Stimulated activated CD4-positive, alpha-beta T cell treated with anti-CD3 and anti-CD28 coated beads, Interleukin-12 subunit alpha, Interleukin-12 subunit beta, amount 100 ng/mL, for 48 hours (primary cell): ENCODE measurements at places on chromosomes 3 and 15.

DNA sequence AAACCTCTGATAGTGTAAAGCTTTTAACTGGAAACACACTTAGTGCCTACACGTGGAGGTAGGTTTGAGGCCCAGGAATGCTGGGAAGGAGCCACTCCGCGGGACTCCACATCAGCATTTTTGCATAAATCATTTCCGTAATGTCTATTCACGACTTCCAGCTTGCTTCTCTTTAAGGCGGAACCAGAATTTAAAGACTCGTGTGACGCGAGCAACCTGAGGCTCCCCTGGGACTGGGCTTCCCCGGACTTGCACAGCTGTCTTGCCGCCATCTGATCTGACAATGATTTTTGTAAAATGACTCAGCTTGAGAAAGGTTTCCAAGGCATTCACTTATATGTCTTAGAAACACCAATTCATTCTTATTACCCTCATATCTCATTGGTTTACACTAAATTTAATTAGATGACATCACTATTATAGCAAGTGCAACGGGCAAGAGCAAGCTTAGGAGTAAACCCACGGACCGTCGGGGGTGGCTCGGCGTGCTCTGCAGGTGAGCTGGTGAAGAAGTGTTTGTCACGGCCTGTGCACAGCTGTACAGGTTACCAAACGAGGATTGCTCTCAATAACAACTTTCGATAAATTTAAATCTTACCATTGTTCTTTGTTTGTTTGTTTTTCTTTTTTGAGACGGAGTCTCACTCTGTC, 95.2 kb downstream of the CHSY1 start:
- DNase-seq, result no peak

DNA sequence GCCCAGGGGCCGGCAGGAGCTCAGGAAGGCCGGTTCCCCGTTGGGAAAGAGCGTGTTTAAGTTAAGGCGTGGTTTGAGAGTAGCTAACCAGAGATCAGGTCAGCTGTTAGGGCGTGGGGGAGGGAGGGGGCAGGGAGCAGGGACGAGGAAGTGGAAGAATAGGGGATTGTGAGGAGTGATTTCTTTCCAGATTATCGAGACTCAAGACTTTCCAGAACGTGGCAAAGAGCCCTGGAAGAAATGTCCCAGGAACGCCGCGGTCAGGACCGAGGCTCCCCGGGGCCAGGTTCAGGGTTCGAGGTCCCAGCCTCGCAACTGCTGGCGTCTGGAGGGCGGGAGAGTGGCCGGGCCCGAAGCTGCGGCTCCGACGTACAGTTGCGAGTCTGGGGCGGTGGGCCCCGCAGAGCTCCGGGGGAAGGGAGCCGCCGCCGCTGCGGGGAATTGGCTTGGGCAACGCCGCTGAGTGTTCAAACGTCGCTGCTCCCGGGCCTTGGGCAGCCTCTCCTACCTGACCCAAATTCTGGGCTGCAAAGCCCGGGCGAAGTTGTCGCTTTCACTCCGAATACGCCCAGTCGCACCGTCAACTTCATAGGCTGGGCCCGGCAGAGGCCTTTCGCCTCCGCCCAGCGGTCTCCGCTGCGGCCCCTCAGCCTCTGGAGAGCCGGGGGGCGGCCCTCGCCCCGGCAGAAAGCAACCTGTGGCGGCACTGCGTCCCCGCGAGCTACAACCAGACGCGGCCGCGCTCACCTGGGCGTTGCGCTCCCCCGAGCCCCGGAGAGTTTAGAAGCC, 9.5 kb downstream of the ISL2 start:
- DNase-seq, result no peak

GRCh38 chr3:147733217-147733616, 324.1 kb downstream of the ZIC1 start:
- DNase-seq, result no peak

DNA sequence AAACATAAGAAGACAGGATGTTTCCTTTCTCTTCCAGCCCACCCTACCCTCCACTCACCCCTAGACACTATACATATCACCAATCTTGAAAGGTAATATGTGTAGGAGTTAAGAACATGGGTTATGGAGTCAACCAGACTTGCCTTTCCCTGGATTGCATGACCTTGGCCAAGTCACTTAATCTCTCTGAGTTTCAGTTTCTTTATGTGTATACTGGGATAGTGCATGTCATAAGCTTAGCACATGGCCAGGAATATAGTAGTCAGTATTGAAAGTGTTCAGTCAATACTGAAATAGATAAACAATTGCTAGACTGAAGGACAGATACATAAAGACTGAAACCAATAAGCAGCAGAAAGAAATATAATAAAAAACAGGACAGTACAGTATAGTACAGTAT, 283.2 kb upstream of the STT3B start:
- DNase-seq, result no peak

DNA sequence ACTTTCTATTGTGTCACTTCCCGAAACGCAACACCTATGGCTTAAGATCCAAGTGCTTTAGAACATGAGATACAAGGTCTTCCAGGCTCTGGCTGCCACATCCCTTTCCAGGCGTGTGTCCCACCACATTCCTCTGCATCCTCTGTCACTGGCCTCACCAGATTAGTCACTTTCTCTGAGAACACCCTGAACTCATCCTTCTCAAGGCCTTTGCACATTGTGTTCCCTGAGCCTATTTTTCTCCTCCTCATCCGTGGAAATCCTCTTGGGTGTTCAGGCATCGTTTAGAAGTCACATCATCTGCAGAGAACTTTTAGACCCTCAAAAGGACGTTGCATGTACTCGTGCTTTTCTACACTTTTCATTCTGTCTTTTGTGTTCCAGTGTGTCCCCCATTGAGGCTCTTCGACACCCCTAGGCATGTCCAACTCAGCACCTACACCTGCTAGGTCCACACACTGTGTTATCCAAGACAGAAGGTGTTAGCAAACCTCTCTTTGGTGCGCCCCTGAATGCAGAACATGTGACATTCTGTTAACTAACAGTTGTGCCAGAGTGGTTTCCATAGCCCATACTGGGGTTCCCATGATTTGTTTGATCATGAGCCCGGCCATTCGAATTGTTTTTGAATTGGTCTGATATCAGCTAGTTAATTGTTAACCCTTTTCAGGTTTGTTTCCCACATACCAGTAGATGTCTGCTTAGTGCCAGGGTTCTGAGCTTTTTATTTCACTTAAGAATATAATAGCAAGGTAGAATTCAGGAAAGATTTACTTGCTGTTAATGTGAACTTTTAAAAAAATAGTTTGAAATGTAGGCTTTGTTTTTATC, 67.2 kb downstream of the LPP start:
- no peak for DNase-seq

DNA sequence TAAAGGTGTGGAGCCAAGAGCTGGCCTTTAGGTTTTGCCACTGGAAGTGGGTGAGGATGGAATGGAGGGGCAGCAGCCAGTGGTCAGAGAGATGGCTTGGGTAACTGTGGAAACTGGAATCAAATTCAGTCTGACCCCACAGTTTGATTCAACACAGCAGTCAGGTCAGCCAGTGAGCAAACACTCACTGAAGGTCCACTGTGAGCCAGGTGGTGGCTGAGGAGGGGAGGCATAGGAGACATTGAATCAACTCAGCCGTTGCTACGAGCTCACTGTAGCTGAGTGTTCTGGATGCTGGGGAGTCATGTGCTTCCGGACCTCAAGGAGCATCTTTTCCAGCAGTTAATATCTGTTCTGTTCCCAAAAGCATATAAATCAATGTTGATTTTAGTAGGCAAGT, 37.5 kb downstream of the LPP start:
- no peak for DNase-seq
